Activated naive CD4-positive, alpha-beta T cell (primary cell): ENCODE measurements at places on chromosomes 7 and 10.

DNA sequence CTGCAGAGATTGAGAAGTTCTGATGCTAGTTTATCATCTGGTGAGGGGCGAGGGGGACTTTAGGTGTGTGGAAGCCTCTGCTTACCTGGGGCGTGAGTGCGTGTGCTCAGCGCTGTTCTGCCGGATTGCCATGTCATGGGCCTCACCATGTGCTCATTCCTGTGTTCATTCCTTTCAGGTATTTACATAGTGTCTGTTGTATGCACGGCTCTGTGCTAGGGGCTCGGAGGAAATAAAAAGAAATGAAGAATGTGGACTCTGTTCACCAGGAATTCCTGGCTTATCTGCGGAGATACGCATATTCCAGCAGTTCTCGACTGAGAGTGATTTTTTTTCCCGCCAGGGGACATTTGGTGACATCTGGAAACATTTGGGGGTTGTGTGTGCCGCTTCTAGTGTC is 152.0 kb downstream of the CAMK1D start:
- no peak for DNase-seq

DNA sequence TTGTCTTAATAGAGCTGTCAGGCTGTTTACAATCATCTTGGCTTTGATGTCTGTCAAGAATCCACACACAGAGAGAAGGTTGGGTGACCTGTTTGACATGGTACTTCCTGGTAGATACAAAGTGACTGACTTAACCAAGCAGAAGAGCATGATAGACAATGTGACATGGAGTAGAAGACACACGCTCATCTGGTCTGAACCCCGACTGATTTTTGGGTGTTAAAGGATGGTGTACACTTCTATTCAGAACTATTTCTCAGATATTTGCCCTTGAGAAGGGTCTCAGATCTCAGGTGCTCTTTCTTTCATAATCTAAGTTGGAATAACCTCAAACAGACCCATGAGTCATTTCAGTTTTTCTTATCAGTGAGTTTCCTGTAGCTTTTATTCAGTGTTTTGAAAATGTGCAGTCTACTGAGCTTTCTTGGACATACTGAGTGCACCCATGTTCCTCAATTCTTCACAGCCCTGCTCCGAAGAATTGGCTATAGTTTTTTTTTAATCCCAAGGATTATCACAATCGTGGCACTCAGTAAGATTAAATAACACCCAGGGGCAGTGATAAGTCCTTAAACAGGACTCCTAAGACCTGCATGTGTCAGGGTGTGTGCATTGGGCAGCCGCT is 46.4 kb upstream of the NXPH1 start:
- DNase-seq, result no peak

DNA sequence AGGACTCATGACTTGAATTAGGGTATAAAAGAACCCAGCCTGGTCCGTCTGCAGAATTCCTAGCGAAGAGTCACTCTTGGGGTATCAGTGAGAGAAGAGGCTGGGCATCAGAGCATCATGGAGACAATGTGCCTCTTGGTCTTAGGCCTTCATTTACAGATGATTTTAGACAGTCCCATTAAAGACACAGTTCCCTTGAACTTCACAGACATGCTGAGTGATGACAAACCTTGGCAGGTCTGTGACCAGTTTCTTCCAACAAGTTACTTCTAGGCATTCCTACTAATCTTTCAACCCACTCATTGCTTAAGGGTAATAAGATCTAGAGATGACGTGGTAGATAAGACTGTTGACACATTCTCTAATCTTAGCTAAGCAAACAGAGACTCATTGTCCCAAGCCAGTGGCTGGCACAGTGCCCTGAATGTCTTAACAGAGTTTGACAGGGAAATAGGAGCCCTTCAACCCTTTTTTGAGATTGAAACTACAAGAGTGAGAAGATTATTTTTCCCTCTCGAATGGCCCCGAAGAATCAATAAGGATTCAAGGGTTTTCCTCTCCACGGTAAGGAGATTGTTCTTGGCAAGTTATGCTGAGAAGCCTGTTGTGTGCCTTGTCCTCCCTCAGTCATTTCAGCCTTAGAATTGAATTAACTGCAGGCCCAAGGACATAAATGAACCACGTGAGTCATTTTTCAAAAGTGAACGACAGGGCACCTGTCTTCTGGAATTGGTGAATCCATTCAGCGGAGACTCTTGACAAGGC is 281.1 kb downstream of the CCDC3 start:
- DNase-seq, result no peak

DNA sequence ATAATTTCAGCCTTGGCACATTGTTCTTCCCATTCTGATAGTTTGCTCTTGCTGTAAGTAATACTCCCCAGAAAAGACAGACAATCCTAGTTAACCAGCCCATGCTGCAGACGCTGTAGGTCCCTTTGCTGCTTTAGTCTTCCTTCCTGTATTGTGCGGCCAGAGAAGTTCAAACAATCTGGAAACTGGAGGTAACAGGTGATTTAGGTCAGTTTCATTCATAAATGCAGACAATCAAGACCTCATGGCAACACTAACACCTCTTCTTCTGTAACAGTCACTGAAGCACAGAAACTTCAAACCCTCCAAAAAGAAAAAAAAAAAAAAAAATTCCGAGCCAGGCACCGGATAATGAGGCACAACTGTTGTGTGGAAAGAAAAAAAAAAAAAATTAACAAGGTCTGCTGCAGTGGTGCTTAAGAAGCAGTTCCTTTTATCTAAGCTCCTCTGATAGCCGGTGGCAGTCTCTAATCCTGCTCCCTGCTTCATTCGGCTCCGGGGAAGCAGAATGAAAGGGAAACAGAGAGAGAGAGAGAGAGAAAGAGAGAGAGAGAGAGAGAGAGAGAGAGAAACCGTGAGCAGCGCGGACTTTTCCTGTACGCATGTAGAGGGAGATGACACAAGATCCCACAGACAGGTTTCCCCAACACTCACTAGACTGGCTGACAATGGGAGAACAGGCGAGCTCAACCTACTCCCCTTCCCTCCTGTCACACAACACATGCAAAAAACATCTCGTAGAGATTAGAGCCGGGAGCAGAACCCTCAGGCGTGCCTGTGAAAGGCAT is at the start of gene SEMA3A:
Gene SEMA3A, minus strand, starts transcription at position 306 of the 788 bp plus-strand sequence. Its CDS starts 203 bp downstream, at position 103.
- no peak for DNase-seq

GRCh38 chr10:26567351-26567721 is 129.2 kb downstream of the APBB1IP start:
- DNase-seq, result no peak

GRCh38 chr7:17501441-17502212 is 203.2 kb downstream of the AHR start:
- DNase-seq, result no peak
